ENCODE measurements at places on chromosomes 16 and 17. TPM values are rescaled to one million over a fixed set of nuclear protein-coding genes. Genes with fewer than 3 reads are reported as not detected.

- no peak for DNase-seq
These were observed 92.0 kb downstream of the RBFOX3 start for GRCh38 chr17:79518585-79519523.

GRCh38 chr16:12661656-12662172 is 142.0 kb downstream of the CPPED1 start:
- peak; percentile 43 for DNase-seq

DNA sequence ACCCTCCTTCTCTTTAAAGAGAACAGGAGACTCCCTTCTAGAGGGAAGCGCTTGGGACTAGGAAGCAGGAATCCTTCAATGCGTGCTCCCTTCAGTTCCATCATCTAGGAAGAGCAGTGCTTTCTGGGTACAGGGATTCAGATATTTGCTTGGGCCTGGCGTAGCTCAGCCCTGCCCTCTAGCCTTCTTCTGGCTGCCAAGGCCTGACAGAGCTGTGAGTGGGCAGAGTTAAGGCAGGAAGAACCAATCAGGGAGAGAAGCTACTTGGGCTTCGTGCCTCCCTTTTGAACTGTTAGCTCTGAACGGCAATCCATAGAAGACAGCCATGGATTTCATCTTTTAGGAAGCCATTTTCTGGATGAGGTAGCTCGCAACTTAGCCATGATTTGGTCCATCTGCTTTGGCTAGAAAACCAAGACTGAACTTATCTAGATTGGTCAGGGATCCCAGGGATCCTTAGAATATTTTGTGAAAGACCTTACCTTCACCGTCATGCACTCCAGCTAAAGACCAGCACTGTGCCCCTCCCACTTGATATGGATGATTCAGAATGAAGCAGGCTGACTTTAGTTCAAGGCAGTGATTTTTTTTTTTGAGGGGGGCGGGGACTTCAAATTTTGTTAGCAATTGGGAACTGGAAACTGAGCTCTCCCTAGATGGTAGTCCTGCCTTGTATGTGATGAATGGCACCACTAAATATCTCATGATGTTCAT is 2.5 kb upstream of the CORO6 start:
- no peak for DNase-seq

DNA sequence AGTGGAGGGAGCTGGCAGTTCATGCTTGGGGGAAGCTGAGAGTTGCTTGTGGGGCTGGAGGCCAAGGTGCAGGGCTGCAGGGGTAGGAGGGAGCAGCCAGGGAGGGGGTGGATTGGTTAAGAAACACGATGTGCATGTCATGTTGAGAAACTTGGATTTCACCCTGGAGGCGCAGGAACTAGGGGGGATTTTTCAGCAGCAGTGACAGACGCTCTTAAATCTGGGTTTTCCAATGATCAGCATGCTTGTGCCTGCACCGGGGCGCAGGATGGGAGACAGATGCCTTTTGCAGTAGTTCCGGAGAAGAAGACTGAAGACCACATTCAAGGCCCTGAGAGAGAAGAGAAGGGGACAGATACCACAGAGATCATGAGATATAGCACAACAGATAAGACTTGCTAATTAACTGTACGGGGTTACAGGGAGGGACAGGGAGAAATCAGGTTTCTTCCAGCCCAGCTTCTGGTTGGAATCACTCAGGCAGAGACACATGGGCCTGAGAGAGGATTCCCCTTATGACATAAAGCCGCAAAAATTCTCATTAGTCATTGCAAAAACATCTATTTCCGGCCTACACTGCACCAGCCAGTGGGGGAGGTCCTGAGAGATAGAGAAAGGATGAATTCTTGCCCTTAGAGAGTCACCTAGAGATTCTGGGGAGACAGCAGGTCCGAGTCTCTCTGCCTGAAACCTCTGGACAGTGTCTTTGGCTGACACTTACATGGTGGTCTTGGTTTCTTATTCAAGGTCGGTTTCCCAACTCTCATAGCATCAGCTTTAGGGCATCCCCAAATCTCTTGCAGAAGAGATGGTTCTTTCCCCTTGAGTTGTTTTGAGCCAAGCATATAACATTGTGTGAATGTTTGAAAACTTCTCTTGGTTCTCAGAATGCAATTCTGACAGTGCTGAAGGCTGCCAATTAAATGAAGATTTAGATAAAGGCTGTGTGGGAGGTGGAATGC is 27.1 kb downstream of the CDH13 start:
- DNase-seq: no peak

GRCh38 chr16:84881702-84882521 is 62.1 kb downstream of the CRISPLD2 start:
- no peak for DNase-seq

- no peak for DNase-seq
These were observed 1.3 kb upstream of the ZNF768 start for GRCh38 chr16:30527635-30528178.

DNA sequence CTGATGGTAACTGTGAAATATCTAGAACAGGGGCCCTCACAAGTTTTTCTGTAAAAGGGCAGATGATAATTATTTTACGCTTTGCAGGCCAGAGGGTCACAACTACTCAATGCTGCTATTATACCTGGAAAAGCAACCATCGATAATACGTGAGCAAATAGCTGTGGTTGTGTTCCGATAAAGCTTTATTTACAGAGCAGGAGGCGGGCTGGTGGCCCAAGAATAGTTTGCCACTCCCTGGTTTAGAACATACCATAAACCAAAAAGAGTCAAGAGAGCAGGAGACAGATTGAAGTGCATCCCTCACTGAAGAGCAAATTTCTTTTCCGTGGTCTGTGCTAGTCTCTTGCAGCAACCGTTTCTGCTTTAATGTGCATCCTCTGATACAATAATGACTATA is 77.9 kb upstream of the DYNLRB2 start:
- no peak for DNase-seq

- no peak for DNase-seq
These were observed 51.3 kb upstream of the TAC4 start for GRCh38 chr17:49899191-49899485.

GRCh38 chr17:49407981-49408501 is 6.6 kb downstream of the PHB1 start:
- DNase-seq: peak; percentile 71

GRCh38 chr16:11916524-11917285 is 949 bp upstream of the GSPT1 start:
- no peak for DNase-seq

DNA sequence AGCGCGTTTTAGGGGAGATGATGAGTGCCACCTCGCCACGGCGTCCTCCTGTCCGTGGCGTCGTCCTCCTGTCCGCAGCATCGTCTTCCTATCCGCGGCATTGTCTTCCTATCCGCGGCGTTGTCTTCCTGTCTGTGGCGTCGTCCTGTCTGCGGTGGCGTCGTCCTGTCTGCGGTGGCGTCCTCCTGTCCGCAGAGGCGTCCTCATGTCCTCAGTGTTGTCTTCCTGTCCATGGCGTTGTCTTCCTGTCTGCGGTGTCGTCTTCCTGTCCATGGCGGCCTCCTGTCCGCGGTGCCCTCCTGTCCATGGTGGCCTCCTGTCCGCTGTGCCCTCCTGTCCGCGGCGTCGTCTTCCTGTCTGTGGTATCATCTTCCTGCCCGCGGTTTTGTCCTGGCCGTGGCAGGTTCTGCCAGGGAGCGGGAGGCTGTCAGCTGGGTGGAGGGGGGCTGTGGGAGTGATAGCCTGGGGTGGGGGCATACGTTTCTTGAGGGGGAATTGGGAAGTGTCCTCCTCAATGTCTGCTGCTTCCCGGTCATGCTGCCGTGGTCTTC is 30.9 kb downstream of the TBCD start:
- no peak for DNase-seq

- DNase-seq: no peak
These were observed 6.3 kb upstream of the ERCC4 start for GRCh38 chr16:13913374-13914292.

GRCh38 chr17:77164483-77165091 is 23.8 kb downstream of the SEC14L1 start:
- DNase-seq: no peak

- DNase-seq: no peak
These were observed 221.1 kb upstream of the GSE1 start for GRCh38 chr16:85391769-85392583.

GRCh38 chr17:42918902-42919521 is 18.4 kb downstream of the G6PC1 start:
- no peak for DNase-seq

DNA sequence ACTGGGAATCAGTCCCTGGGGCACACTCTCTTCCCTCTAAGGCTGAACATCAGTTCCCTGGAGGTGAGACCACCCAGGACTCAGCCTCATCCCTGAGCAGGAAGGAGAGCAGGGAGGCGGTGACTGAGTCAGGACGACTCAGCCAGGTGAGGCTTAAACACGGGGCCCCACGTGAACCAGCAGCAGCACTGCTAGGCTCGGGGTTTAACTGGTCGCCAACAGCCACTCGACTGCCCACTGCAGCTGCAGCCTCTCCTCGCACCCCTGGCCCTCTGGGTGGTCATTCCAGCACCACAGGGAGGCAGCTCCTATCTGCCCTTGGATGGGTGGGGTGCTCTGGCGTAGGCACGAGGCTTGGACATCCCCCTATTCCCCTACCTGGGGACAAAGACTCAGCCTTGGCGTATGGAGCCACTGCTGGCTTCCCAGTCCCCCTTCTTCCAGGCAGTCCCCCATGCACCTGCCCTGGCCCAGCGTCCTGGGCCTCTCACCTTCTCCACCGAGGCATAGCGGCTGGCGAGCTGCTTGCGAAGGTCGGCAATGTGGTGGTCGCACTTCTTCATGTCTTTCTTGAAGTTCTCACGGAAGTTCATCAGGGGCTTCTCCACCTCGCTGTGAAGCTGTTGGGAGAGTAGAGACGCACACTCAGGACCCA is 21.2 kb upstream of the RCVRN start:
- no peak for DNase-seq

- DNase-seq: peak; percentile 30
These were observed 68.0 kb downstream of the AMFR start for GRCh38 chr16:56357241-56357764.

GRCh38 chr16:80265624-80266306 is 275.0 kb upstream of the DYNLRB2 start:
- peak; percentile 31 for DNase-seq

GRCh38 chr17:32701871-32702270 is 175.1 kb downstream of the MYO1D start:
- DNase-seq: no peak

- DNase-seq: no peak
These were observed 5.0 kb downstream of the TSPAN10 start for GRCh38 chr17:81641825-81642489.

DNA sequence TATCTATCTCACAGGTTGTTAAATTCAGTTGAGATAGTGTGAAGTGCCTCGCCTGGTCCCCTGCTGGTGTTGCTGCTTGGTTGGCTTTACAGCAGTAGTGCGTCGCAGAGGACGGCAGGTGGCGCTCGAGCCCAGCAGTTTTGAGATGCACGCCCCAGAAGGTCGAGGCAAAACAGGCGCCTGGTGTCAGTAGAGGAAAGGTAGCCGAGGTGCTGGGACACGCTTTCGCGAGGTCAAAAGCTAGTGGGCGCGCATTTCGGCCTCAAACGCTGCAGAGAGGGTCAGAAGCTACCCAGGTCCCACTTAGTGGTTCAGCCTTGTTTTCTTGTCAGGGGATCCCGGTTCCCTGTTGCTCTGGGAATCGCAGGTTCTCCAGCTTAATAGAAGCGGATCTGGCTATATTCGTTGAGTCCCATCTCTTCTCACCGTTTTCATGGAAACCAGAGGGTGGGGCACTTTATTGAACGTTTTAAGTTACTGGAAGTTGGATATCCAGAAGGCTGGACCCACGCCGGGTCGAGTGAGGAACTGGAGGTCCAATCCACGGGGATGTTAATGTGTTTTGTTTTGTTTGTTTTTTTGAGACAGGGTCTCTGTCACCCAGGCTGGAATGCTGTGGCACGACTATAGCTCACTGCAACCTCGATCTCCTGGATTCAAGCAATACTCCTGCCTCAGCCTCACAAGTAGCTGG is 10.3 kb upstream of the ZFP90 start:
- DNase-seq: peak; percentile 88

DNA sequence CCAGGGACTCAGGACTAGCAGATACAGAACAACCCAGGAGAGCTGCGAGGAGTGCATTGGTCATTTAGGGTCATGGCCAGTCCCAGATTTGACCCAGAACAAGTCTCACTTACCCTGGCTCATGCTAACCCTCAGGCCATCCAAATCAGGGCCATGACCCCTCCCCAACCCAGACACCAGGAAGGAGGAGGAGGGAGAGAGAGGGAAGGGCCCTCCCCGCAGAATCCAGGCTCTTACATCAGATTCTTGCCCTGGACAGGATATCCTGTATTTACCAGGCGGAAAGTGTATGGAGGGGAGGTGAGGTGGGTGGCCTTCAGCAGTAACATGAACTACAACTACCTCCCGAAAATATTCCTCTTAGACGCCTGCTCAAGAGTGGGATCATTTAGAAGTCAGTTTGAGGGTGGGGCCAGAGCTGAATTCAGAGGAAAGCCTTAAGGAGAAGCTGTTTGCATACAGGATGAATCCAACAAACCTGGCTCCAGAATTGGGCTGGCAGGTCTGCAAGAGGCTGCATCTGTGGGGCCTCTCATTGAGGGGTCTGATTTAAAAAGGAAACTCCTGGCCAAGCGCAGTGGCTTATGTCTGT is 2.1 kb downstream of the VAT1 start:
- DNase-seq: no peak

DNA sequence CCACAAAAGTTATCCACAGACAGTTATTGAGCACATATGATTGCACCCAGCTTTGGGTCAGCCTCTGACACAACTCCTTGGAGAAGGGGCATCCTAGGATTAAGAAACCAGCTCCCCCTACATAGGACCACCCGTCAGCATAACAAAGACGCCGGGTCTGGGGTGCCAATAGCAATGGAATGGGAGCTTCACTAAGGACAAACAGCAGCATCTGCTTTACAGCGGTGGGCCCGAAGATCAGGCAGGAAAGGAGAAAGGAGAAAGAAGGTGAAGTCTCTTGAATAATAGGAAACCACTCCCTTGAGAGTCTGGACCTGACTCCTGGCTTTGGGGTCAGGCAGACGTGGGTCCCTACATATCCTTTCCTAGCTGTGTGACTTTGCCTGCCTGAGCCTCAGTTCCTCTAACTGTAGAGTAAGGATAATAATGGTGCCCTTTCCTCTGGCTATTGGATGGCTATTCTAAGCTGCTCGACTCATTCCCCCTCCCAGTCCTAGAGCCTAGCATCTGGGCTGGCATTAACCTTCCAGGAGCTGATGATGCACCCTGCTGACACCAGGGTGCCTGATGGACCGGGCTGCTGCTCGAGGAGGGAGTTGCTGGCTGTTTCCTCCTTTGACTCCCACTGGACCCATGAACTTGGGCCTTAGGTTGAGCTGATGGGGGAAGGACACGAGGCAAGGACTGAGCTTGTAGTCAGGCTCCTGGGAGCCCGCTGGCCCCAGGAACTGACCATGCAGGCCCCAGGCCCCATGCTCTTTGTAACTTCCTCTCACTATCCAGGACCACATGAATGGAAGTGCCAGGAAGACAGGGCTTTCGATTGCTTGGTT is 94.2 kb downstream of the C16orf78 start:
- DNase-seq: no peak

Gene XPO6
- 55.5 TPM for polyA plus RNA-seq

Gene HSPB9
- polyA plus RNA-seq: 0.27 TPM

Gene C17orf58
- polyA plus RNA-seq: 19.2 TPM

Gene HS3ST3B1
- polyA plus RNA-seq: 7.7 TPM

Gene TMEM106A
- polyA plus RNA-seq: 6.4 TPM

Gene PVALEF
- polyA plus RNA-seq: 2.6 TPM

Gene HEATR9
- 0.11 TPM for polyA plus RNA-seq

Gene KRT33B
- not detected for polyA plus RNA-seq

All from muscle of arm (tissue), 14 donors.